ENCODE measurements at places on chromosomes 7 and 10.

GRCh38 chr10:81843042-81843441 lies 32.0 kb upstream of the NRG3 start:
- no peak for DNase-seq

- no peak for DNase-seq
Measured at GRCh38 chr10:107747851-107748250, 583.3 kb upstream of the SORCS1 start.

DNA sequence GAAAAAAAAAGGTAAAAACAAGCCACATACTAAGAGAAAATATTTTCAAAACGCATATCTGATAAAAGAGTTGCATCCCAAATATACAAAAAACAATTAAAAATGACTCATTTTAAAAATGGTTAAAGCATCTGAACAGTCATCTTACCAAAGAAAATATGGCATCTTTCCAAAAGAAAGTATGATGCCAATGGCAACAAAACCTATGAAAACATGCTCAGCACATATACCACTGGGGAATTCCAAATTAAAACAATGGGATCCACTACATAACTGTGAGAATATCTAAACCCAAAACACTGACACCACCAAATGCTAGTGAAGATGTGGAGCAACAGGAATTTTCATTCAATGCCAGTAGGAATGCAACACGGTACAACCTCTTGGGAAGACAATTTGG lies 39.3 kb downstream of the VSTM2A start:
- DNase-seq = no peak

DNA sequence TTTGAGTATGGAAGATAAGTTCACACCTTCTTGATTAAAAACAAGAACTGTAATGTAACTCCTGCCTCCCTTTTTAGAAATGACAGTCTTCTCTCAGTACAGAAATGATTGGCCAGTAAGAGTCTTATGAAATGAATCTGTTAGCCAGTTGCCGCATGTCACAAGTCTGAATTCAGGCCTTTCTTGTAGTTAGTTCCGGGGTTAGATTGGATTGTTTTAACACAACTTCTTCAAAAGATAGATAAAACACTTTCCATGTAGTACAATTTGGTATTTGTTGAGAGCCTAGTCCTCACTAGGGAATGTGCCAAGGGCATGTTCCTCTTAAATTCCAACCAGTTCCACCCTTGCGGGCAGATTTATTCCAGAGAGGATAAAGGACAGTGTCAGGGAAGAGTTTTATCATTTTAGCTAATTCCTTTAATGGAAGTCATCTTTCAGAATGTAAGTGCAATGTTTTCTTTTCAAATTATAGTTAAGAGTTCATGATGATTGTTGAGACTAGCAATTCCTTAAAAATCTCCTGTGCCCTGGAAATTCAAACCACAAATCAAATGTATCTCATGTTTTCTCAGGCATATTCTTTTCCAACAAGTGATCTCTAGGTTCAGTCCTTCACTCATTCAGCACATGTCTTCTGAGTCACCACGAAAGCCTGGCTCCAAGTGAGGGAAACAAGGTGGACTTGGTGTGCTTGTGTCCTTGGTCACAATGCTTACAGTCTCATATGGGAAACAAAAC lies 4.1 kb downstream of the FHIP2A start:
- DNase-seq = no peak

DNA sequence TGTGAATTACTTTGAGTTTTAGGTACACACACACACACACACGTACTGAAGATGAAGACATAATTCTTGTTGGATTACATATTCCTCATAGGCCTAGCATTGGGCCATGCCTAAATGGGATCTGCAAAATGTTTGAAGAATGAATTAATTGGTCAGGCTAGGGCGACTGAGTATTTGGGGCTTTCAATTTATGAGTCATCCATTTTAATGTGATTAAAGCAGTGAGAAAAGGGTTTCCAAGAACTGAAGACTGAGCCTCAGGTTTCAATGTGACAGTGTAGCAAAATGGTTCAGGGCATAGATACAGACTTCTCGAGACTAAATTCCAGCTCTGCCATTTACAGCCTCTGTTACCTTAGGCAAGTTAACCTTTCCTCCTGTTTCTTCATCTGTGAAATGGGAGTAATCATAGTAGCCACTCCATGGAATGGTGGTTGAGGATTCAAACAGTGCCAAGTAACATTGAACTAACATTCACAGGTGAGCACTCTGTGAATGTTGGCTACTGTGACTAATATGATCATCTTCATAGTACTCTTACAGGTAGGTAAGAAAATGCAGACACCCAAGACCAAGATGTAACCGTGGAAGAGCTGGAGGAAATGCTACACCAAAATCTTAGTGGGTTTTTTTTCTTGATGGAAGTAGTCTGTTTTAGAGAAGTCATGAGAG lies 7.6 kb downstream of the BPGM start:
- no peak for DNase-seq

GRCh38 chr7:71133856-71134255 lies 1.9 kb downstream of the GALNT17 start:
- DNase-seq = no peak

GRCh38 chr7:122951006-122951405 lies 44.5 kb downstream of the TAS2R16 start:
- no peak for DNase-seq

DNA sequence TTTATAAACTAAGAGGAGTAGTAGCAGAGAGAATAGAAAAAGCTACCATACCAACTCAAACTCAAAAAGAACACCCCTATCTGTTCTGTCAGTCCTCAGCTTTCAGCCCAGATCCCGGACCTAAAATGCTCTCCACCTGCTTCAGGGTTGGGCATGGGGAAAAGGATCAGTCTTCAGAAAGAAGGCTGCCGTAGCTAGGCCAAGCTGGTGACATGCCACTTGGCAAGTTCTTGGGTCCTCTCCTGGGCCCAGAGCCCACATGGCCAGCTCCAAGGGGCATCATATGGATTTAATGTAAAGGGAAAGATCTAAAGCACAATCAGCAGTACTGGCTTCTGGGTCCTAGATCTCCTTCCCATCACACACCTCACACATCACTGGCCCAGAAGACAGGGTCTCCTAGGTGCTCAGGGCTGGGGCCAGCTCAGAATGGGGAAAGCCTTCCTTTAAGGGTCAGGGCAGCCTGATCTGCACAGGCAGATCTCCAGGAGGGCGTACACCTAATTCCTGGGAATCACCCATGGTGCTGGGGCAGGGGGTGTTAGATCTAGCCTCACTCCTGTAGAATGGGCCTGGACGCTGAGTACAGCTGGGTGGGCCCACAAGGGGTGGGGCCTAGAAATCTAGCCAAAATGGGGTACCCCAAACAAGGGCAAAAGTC lies 2.5 kb downstream of the VAX1 start:
- no peak for DNase-seq

DNA sequence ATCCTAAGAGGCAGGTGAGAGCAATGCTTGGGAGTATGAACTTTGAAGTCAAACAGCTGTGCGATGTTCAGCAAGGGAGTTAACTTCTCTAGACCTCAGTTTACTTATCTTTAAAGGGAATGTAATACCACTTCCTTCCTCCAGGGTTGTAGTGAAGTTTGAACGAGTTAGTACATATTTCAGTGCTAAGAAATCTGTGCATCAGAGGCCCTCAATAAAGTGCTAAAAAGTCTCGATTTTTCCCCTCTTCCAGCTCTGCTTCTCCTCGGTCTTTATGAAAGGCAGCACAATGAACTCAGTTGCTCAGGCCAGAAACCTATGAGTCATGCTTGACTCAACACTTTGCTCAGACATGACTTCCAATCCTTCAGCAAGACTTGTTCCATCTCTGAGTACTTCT lies 418.9 kb downstream of the MDFIC start:
- no peak for DNase-seq

- no peak for DNase-seq
Measured at GRCh38 chr7:140214075-140214684, 37.4 kb upstream of the KDM7A start.

DNA sequence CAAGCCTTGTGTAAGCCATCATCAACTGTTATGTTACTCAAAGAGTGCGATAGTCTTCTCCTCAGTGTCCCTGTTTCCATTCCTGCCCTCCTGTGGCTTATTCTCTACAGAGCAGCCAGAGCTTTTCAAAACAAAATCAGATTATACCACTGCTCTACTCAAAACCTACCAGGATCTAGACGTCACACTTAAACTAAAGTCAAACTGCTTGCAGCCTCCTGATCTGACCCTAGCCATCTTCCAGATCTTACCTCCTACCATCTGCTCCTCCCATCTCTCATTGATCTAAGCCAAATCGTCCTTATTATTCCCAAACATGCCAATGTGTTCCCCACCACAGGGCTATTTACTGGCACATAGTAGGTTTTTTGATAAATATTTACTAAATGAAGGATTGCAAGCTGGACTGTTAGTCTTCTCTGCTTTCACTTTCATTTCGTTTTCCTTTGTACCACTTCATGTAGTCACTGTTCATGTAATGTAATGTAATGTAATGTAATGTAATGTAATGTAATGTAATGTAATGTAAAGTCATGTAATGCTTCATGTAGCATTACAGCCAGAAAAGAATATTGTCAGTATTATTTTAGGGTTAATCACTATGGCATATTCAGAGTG lies 116.1 kb downstream of the GPR37 start:
- no peak for DNase-seq

- DNase-seq = no peak
Measured at GRCh38 chr7:106016331-106016730, 53.3 kb downstream of the CDHR3 start.

DNA sequence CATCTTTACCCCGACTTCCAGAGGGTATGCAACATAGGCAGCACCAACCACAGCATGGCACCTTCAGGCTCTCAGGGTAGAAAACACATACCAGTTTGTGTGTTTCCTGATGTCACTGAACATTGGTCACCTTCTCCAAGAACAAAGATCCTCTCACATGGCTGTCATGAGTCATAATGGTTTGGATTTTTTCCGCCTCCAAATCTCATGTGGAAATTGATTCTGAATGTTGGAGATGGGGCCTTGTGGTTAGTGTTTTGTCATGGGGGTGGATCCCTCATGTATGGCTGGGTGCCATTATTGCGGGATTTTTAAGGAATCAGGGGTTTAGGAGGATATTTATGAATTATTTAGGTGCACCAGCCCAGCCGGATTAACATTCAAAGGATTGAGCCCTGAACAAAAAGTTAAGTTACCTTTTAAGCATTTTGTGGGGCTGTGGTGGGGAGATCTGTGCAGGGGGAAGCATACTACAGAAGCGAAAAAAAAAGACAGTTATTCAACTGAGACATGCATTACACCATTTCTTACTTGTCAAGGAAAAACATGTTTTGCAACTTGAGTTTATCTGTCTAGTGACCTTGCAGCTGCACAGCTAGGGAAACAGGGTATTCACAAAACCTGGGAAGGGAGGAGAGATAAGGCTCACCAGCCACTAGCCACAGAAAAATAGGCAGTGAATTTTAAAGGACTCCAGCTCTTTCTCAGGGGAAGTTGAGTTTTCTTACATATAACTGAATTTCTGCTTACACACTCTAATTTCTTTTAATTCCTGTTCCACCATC lies 774.1 kb upstream of the AUTS2 start:
- no peak for DNase-seq

- DNase-seq = no peak
Measured at GRCh38 chr10:13681095-13681494, 94.3 kb downstream of the PRPF18 start.

GRCh38 chr10:78664929-78665553 lies 403.7 kb upstream of the ZMIZ1 start:
- DNase-seq = no peak

GRCh38 chr10:96889415-96890171 lies 57.5 kb downstream of the LCOR start:
- no peak for DNase-seq

DNA sequence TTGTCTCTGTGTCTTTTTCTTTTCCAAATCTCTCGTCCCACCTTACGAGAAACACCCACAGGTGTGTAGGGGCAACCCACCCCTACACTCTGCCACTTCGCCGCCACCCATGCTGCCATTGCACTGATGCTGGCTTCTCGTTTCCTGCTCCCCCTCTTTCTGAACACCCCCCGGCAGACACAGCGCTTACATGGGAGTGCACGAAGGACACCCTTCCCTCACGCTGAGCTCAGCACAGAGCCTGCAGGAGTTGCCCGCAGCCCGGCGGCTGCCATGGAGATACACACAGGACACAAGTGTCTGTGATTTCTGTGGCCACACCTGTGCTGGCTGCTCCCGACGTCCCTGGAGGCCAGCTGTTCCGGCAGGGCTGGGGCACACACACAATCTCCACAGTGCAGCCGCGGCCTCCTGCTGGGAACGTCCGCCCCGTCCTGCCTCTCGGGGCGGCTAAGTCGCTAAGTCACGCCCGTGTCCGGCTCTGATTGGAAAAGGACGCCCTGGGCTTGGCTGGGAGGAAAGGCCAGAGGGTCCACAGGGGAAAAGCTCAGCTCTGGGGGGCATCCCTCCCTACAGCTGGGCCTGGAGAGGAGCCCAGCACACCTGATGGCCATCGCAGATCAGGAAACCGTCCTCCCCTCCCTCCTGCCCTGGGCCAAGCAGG lies 349.8 kb downstream of the PTPRN2 start:
- DNase-seq = no peak

DNA sequence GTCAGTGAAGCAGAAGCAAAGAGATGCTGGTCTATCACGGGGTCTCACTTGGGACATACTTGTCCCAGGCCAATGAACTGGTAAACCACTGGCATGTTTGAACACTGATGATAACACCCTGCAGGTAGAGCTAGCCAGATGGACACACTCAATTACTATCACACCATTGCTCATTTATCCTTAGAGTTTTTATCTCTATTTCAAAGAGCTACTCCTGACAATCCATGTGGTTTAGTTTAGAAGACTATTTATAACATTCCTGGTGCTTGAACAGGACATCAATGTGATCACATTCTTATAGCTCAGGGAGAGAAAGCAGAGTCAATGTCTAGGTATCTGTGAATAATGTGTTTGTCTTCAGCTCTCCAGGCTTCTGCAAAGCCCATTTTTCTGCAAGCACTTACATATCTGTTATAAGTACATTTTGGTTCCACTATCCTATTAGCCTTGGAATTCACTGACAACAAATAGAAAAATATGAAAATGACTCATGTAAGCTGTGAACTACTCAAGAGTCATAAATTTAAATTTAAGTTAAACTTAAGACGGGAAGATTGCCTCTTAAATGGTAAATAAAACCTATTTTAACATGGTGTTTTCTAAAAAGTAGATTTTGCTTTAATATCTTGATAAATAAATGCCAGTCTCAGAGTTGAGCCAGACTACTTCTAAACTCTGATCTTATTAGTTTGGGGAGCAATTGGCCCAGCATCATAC lies 106.7 kb upstream of the MBL2 start:
- no peak for DNase-seq

- DNase-seq = no peak
Measured at GRCh38 chr10:99869581-99870122, 87.2 kb downstream of the ABCC2 start.

DNA sequence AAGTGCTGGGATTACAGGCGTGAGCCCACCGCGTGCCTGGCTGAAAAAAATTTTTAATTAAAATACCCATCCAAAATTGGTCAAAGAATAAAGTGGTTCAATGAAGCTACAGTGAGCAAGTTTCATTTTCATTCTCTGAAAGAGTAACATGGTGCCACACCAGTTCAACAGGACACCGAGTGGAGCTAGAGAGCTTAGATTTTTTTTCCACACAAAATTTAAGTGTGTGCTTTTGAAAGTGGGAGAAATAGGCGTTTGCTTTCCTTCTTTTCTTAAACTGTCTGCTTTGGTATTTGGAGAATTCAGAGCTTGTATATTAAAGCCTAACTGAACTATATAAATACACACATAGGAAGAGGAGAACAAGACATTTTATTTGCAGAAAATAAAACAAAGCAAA lies 43.4 kb downstream of the BPGM start:
- no peak for DNase-seq

- DNase-seq = no peak
Measured at GRCh38 chr10:88826388-88826787, 23.9 kb downstream of the LIPM start.

- DNase-seq = no peak
Measured at GRCh38 chr7:83105948-83106347, 56.7 kb downstream of the PCLO start.

- DNase-seq = no peak
Measured at GRCh38 chr10:116899626-116900025, 50.3 kb downstream of the ENO4 start.
